GM13976 (cell line): ENCODE measurements at places on chromosomes 7 and 10.

DNA sequence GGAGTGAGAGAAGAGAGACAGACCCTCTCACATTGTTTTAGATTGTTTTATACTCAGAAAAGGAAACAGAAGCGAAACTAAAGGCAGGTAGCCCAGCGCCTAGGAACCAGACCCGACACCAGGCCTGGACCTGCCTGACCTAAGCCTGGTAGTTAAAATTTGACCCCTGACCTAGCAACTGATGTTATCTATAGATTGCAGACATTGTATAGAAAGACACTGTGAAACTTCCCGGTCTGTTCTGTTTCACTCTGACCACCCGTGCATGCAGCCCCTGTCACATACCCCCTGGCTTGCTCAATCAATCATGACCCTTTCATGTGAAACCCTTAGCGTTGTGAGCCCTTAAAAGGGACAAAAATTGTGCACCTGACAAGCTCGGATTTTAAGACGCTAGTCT, 31.6 kb downstream of the VIPR2 start:
- DNase-seq = no peak

- no peak for DNase-seq
Measured at GRCh38 chr10:14967897-14968296, 8.7 kb downstream of the MEIG1 start.

- no peak for DNase-seq
Measured at GRCh38 chr7:106369816-106370215, 85.0 kb upstream of the NAMPT start.

DNA sequence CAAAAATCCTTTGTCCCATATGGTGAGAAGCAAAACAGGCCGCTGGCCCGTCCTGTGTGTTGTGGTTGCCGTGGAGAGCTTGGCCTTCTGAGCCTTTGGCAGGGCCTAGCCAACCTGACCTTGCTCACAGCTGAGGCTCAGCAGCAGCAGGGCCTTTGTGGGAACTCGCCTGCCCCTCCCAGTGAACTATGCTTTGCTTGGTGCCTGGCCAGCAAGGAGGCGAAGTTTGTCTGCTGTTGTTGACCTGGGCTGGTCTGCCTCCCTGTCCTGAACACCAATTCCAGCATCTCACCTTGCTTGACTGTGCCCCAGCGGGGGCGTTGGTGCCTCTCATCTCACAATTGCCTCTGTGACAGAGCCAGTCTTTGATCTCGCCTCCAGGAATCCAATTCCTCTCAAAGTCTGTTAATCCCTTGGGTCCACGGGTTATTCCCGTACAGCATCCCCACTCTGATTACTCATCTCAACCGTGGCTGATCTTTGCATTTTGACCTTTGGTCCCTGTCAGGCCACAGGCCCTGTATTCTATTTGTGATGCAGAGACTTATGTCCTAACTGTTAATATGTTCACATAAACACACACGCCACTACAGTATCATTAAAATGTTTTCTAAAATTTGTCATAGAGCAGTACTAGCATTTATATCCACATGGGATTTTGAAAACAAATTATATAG, 22.6 kb downstream of the EPDR1 start:
- no peak for DNase-seq

GRCh38 chr7:2757904-2758672, 70.1 kb downstream of the AMZ1 start:
- peak; percentile 76 for DNase-seq

DNA sequence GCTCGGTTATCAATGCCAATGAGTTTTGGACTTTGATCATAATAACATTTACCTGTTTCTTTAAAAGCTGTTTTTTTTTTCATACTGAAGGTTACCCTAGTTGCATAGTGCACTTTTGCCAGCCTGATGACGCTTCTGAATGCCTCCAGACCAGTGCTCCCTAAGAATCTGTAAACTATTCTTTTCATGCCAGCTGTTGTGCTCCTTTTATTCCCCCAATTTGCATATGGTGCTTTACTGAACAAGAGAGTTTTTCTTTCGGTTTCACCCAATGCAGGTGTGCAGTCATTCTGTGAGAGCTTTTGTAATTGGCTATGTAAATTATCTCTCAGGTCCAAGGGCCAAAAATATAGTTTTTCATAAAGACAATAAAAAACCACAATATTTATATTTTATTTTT, 48.1 kb upstream of the GLCCI1 start:
- peak; percentile 44 for DNase-seq

- DNase-seq = peak; percentile 20
Measured at GRCh38 chr10:77165445-77166208, 472.0 kb downstream of the KCNMA1 start.

DNA sequence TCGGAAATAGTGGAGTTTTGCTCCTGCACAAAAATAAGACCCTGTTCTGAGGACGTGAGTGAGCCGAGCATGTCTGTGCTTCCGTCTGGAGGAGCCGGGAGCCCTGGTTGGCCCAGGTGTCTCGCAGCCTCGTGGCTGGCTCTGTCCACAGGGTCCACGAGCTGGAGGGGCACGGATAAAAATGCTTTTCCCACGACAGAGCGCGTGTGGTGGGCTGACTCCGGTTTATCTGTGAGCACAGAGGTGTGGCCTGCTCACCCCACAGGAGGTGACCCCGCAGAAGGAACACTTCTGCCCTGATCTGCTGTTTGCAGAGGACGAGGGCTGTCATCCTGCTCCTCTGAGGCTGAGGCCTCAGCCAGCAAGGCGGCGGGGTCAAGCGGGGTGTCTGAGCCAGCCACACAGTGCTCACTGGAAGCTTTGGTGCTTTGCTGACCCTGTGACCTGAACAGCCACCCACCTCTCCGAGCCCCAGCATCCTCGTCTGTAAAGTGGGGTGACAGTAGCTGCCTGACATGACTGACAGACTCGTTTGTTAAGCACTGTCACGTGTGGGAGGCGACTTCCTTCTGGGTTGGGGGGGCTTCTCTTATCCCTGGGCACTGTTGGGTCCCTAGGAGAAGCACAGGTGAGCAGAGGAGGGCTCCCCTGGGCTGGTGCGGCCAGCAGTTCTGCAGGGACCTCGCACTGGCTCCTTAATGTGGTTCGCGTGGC, 162.5 kb downstream of the DNAJB6 start:
- DNase-seq = no peak

GRCh38 chr10:129844216-129844766, 119.8 kb downstream of the EBF3 start:
- no peak for DNase-seq

GRCh38 chr7:26910221-26910620, 45.8 kb upstream of the SKAP2 start:
- no peak for DNase-seq

- no peak for DNase-seq
Measured at GRCh38 chr7:68183176-68183575, 1186.5 kb downstream of the TYW1 start.

DNA sequence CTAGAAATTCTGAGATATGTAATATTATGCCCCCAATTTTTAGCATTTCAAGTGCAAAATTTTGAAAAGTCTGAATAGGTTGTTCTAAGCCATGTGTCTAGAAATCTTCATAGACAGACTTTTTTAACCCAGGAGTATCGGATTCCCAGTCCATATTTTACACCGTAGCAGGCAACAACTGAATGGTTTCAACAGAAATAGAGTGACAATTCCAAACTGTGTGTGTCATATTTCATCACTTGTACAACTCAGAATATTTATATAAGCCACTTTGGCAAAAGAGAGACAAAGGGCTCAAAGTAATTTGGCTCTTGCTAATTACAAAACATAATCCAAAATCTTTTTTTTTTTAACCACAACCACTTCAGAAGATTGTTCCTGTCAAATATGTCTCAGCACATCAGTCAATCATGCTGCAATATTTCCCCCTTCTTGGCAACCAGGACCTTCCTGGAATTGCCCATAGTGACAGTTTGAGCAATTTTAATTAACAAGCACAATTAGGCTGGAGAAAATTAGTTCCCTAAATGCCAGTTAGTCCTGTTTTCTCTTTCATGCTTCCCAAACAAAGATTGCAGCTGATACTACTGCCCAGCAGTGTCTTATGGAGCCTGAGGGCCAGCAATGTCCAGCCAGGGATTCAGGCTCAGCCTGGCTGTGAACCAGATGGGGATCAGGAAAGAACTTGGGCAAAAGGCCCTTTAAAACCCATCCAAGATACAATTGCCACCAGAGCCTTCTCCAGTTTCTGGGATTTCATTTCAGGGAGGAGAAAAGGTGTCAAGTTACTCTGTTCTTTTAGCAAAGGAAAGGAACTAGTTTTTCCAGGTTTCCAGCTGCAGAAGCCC, 533.3 kb upstream of the GHITM start:
- DNase-seq = no peak

GRCh38 chr7:2306688-2307087, 7.6 kb downstream of the SNX8 start:
- DNase-seq = no peak

- DNase-seq = no peak
Measured at GRCh38 chr10:75168275-75168674, 42.3 kb upstream of the VDAC2 start.

DNA sequence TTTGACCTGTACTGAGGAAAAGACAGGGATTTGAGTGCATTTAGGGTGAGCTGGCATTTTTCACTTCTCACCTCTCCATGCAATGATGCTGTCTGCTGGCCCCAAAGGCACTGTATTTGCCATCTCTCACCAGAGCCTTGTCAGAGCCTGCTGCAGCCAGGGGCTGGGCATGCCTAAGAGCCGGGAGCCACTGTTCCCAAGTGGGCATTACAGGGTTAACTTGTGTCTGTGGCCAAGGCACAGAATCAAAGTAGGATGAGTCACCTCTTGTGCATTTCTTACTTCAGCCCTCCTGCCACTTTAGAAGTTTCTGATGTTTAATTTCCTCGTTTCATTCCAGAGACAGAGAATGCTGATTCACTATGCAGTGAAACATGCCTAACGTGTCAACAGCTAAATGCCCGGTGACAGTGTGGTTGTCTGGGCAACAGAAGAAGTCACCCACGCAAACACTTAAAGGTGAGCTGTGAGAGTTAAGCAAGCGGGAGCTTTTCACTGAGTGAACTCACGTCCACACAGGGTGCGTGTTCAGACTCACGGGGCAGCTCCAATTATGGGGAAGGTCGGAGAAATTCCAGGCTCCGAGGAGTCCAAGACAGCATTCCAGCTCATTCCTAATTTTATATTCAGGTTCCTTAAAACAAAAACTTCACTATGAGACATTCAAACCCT, 57.1 kb upstream of the IGFBP3 start:
- DNase-seq = no peak

GRCh38 chr7:122188785-122189184, 44.7 kb upstream of the AASS start:
- no peak for DNase-seq

GRCh38 chr10:15321431-15322341, 49.4 kb downstream of the FAM171A1 start:
- no peak for DNase-seq

GRCh38 chr10:59148701-59149100, 27.7 kb upstream of the PHYHIPL start:
- no peak for DNase-seq

- no peak for DNase-seq
Measured at GRCh38 chr10:90394311-90394710, 463.5 kb downstream of the HTR7 start.

DNA sequence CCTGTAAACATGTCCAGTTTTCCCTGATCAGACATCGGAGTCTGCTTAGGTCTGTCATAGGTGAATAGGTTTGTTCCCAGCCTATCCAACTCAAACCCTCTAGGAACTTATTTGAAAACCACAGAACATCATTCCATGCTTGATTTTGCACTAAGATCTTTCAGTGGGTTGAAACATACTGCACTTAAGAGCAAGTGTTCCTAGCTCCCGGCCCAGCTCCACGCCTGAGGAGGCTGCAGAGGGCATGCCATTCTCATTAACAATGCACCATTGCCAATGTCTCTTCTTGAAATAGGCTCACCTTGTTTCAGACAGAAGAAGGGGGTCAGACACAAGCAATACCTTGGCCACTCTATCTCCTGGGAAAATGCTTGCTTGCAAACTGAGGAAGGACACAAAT, 78.0 kb upstream of the EGR2 start:
- no peak for DNase-seq

DNA sequence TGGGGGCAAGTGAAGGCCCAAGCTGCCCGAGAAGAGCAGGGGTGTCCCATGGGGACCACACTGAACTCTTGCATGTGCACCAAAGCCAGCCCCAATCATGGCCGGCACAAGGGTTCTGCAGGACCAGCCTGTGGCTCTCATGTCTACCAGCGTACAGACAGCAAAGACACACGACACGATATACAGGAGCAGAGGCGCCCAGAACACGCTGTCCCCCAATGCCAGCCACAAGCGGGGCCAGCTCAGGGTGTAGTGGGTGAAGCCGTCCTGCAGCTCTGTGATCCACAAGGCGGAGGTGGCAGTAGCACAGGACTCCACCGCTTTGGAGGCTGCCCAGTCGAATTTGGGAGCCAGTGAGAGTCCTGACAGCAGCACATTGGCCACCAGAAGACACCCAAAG, 108.9 kb upstream of the PDSS1 start:
- no peak for DNase-seq

- no peak for DNase-seq
Measured at GRCh38 chr10:88159127-88159829, 295.9 kb downstream of the PTEN start.

GRCh38 chr7:1869452-1870130, 199.5 kb downstream of the ELFN1 start:
- no peak for DNase-seq

GRCh38 chr7:38658921-38659320, 27.7 kb upstream of the AMPH start:
- DNase-seq = no peak

- DNase-seq = no peak
Measured at GRCh38 chr7:90655566-90655965, 59.4 kb downstream of the CDK14 start.

DNA sequence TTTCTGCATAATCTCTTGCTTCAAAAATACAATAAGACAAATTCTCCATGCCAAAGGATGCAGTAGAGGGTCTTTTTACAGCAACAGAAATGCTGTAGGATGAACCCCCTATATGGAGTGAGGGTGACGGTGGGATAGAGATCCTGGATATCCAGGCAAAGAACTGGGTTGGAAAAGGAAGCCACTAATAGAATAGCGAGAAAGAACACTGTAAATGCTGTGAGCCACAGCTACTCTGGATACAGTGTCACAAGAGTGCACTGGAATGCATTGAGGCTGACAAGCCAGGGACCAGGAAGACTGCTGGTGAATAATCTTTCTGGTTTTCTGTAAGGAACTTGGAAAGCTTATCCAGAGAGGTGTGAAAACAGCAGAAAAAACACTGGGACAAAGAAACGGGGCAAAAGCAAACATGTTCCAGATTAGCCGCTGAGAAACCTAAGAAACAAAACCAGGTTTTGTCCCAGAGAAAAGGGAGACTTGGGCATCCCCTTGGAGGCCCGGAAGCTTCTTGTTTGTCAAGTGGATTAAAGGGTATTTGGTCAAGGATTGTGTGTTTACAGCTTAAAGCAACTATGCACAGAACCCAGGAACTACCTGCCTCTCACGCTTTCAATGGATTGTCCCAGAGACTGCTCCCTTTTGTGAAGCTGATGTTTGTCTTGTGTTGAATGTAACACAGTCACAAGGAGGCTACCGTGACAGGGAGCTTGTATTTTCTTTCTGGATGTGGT, 6.2 kb upstream of the MSMB start:
- no peak for DNase-seq
